ENCODE measurements at places on chromosomes 1 and 21.

DNA sequence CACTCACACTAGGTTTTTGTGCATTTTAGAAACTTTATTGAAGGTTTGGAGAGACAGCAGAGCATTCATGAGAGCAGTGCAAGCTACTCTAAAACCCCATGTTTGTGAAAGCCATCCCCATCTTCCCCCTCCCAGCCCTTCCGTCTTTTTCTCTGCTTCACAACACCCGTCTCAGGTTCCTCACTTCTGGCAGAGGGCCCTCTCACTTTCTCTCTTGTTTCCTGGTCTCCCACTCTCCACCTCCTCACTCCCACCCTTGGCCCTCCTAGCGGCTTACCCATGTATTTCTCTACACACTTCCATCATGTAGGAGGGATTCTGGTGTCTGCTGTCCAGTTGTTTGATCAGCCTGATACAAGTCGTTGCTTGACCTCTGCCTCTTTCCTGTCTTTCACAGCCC is 92.7 kb downstream of the LRRC8C start:
- no peak for DNase-seq

DNA sequence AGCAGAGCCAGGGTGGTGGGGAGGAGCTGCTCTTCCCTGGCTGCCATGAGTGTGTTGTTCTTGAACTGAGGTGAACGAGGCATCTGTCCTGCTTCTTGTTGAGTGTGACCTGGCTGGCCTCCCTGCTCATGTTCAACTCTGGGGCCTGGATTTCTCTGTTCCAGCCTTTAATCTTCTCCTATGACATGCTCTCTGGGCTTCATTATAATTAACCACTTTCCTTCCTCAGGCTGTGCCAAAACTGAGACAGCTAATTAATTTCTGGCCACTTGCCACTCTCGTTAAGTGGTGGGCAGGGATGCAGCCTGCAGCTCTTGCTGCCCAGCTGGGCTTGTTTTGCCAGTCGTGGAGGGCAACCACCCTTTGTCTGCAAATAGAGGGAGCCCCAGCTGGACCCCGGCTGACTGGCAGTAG is 23.3 kb downstream of the OPRD1 start:
- no peak for DNase-seq

- no peak for DNase-seq
Observed at GRCh38 chr1:239676522-239677273, 290.3 kb downstream of the CHRM3 start.

GRCh38 chr1:93749487-93749886 is 67.8 kb upstream of the BCAR3 start:
- no peak for DNase-seq

DNA sequence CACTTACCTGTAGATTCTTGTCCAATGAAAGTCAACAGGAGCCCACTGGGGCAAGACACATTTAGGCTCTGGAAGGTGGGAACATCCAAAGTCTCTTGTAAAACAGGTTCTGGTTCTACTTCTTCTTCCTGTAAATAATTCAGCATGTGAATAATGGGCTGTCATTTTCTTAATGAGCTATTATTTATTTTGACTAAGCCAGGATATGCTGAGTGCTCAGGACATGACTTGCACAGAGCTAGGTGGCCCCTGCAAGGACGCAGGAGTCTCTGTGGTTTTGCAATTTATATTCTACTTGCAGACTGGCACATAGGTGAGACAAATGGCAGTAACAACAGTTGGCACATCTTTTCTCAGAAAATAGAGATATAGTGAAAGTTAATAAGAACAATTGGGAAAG is 98.7 kb downstream of the WDR3 start:
- no peak for DNase-seq

DNA sequence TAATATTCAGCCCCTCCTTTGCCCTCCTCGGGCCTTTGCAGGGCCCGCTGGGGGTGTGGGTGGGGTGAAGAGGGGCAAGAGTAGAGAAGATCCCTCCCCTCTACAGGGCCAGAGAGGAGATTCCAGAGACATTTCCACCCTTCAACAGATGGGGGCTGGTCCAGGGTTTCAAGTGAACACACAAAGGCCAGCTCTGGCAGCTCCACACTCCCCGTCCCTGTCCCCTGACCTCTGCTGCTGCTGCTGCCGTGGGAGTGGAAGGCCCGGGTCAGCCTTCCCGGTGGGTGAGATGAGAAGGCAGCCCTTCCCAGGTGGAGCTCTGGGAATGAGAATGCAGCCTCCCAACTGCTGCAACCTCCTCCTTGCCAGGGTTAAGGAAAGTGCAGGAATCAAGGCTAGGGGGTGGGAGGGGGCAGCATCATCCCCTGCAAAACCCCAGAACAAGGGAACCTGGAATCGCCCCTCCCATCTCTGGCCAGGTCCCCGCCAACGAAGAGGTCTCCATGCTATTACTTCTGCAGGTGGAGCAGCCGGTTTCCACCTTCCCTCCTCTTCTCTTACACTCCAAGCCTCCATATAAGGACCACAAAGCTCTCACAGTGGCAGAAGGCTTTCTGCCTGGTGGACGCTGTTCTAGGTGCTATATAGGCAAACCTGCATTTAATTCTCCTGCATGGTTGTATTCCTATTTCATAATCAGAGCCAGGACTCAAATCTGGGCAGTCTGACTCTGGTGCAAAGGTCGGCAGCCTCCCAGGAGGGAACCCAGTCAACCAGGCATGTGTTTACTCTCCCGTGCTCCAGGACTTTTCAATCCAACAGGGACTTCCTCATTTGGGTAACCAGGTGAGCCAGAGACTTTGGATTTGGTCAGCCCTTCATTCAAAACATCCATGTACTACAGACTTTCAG is 22.9 kb upstream of the ARHGEF10L start:
- no peak for DNase-seq

DNA sequence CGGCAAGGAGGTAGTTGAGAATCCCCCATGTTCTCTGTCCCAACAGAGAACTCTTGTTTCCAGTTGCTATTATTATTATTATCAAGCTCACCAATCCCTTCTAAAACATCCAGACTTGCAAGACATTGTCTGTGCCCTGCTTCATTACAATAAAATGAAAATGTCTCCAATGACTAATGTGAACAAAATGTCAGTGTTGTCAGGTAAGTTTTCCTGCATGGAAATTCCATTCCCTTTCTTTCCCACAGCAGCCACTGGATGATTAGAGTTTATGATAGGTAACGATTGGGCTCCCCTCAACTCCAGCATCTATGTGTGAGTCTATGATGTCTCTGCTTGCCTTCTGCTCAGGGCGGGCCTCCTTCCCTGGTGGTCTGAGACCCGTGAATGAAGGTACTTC is 8.9 kb upstream of the DYRK1A start:
- DNase-seq: no peak

DNA sequence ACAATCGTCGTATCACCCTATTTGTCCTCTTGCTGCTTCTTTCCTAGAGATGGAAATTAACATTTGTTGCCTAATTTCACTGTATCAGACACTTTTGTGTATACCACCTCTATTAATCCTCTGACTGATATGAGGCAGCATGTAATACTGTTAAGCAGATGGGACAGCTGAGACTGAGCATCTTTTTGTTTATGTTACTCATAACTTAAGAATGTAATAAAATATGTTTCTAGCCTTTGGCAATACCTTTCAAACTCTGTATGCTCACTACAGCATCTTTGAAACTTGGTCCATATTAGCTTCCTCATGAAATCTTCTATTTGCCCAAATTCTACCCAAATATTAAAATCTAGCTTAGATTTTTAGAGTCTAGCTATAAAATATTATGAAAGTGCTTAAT is 2.3 kb downstream of the OR14K1 start:
- DNase-seq: no peak

- DNase-seq: no peak
Observed at GRCh38 chr1:41999884-42000283, 81.2 kb upstream of the HIVEP3 start.

All from NCI-H510A (cell line).